ENCODE measurements at places on chromosomes 2 and 18. TPM values are rescaled to one million over a fixed set of nuclear protein-coding genes. Genes with fewer than 3 reads are reported as not detected.

The REG1B gene
- not detected for total RNA-seq

The TPGS2 gene
- 28.2 TPM for total RNA-seq

The TNFAIP6 gene
- total RNA-seq: 13.0 TPM

The MOGAT1 gene
- total RNA-seq: not detected

The MTLN gene
- 90.8 TPM for total RNA-seq

The YWHAQ gene
- 140 TPM for total RNA-seq

The CPO gene
- total RNA-seq: not detected

The TGFA gene
- total RNA-seq: under 0.01 TPM

The C2orf66 gene
- not detected for total RNA-seq

The ZBTB7C gene
- 2.6 TPM for total RNA-seq

The RIT2 gene
- total RNA-seq: not detected

The UGT1A1 gene
- total RNA-seq: not detected

The ALLC gene
- not detected for total RNA-seq

The TMEM163 gene
- 1.0 TPM for total RNA-seq

The HOXD3 gene
- 4.2 TPM for total RNA-seq

The SDC1 gene
- 2.1 TPM for total RNA-seq

The RUFY4 gene
- not detected for total RNA-seq

The DNER gene
- total RNA-seq: 1.6 TPM

The FSIP2 gene
- 1.0 TPM for total RNA-seq

All from skeletal muscle tissue (tissue), 5 donors.